Activated CD8-positive, alpha-beta T cell treated with anti-CD3 and anti-CD28 coated beads, Interleukin-2, amount 10 ng/mL, durations not matched to agents 7 days and 5 days (primary cell): ENCODE measurements at places on chromosomes 5 and 9. TPM values are rescaled to one million over a fixed set of nuclear protein-coding genes. Genes with fewer than 3 reads are reported as not detected.

LHX2 gene
- not detected for total RNA-seq

SELENOP gene
- 0.55 TPM for total RNA-seq

GFRA3 gene
- total RNA-seq = 0.18 TPM

PRLR gene
- not detected for total RNA-seq

PCDHA9 gene
- not detected for total RNA-seq

KLHL3 gene
- total RNA-seq = 13.7 TPM

ACOT12 gene
- not detected for total RNA-seq

AQP7 gene
- not detected for total RNA-seq

DNA sequence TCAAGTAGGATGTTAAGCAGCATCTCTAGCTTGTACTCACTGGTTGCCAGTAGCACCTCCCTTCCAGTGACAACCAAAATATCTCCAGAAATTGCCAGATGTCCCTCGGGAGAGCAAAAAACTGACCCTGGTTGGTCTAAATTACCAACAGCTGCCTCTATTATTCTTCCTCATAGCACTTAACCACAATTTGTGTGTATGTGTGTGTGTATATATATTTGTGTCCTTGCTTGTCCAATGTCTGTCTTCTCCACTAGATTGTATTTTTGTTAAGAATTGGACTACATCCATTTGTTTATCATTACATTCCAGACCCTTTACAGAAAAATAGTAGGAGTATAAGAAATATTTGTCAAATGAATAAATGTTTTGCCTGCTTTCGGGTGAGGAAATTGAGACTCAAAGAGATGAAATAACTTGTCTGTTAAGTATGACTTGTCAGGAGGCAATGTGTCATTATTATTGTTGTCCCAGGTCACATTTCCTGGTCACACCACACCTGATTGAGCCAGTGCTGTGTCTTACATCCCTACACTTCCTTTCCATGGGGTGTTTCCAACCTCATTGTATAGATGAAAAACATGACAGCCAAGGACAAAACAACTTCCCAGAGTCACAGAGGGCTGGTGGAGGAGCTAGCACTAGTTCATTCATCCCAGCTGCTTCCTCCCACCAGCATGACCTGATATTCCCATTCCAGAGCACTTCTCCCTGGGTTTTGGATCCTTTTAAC is 11.4 kb upstream of the GRPEL2 start:
- no peaks in the 10 kb centered on the region for H3K4me1 ChIP-seq
- H3K36me3 ChIP-seq = no peaks in the 10 kb centered on the region
- DNase-seq = no peak
- H3K4me3 ChIP-seq = no peak overlapping the region

DNA sequence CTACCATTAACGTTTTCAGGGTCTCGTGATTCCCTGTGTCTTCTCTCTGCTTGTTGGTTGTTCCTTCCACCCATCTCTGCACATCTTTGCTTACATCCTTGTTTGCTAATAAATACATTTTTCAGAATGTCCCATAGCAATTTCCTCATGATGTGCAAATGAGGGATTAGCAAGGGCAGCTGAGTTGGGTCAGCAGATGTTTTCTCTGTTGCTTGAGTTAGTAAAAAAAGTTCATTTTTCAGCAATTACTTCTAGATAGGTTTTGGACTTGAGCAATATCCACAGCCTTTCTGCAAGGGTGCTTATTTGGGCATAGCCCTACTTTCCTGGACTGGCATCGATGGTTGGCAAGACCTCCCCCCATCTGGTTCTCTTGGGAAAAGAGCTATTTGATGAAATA is 4.8 kb upstream of the TNFSF15 start:
- H3K27ac ChIP-seq = no peak overlapping the region
- no peak overlapping the region for H3K4me3 ChIP-seq
- peaks cover 22% of the 10 kb centered on the region for H3K4me1 ChIP-seq
- no peaks in the 10 kb centered on the region for H3K27me3 ChIP-seq
- DNase-seq = no peak
- peaks cover 9% of the 10 kb centered on the region for H3K36me3 ChIP-seq

GRCh38 chr9:124468061-124468740 is 17.9 kb downstream of the ADGRD2 start:
- no peak overlapping the region for H3K4me3 ChIP-seq
- DNase-seq = no peak
- no peak overlapping the region for H3K27ac ChIP-seq
- H3K27me3 ChIP-seq = peaks cover 3% of the 10 kb centered on the region
- no peaks in the 10 kb centered on the region for H3K36me3 ChIP-seq

- H3K27ac ChIP-seq = no peak overlapping the region
- H3K27me3 ChIP-seq = no peaks in the 10 kb centered on the region
- H3K4me1 ChIP-seq = no peaks in the 10 kb centered on the region
- no peak for DNase-seq
- no peaks in the 10 kb centered on the region for H3K36me3 ChIP-seq
These were observed 408.1 kb upstream of the ZNF608 start for GRCh38 chr5:125154301-125155110.

- peak; percentile 82 for DNase-seq
- peaks cover 68% of the 10 kb centered on the region for H3K27me3 ChIP-seq
- no peak overlapping the region for H3K4me3 ChIP-seq
These were observed 66.5 kb upstream of the HSPA9 start for GRCh38 chr5:138641547-138642298.

GRCh38 chr5:149268928-149269557 is 2.6 kb upstream of the AFAP1L1 start:
- DNase-seq = peak; percentile 22
- peaks cover 12% of the 10 kb centered on the region for H3K4me1 ChIP-seq
- peaks cover 34% of the 10 kb centered on the region for H3K27me3 ChIP-seq
- peaks cover 3% of the 10 kb centered on the region for H3K36me3 ChIP-seq
- no peak overlapping the region for H3K4me3 ChIP-seq

GRCh38 chr9:34994260-34994899 is 4.8 kb downstream of the DNAJB5 start:
- no peak overlapping the region for H3K27ac ChIP-seq
- peaks cover 3% of the 10 kb centered on the region for H3K36me3 ChIP-seq
- DNase-seq = no peak
- H3K4me3 ChIP-seq = no peak overlapping the region

DNA sequence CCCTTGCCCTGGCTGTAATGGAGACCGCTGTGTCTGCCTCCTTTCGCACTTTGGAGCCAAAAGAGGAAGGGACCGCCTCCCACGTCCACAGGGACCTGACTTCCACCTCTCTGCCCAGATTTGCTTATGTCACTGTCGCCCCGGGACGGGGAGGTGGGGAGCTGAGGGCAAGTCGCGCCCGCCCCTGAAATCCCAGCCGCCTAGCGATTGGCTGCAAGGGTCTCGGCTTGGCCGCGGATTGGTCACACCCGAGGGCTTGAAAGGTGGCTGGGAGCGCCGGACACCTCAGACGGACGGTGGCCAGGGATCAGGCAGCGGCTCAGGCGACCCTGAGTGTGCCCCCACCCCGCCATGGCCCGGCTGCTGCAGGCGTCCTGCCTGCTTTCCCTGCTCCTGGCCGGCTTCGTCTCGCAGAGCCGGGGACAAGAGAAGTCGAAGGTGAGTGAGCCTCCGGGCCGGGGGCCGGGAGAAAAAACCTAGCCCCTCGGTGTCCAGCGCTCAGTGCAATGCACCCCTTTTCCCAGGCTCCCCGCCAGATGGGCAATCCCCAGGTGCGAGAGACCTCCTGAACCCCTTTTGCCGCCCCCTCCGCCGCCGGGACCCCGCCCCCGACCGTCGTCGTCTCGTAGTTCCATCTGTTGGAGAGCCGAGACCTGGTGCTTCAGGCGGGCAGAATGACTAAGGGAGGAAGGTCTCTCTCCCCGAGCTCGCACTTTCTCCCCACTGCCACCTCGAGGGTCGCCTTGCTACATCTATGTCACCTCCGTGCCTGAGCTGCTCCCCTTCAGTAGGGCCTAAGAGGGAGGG is at the start of gene GPX3:
Gene GPX3 (plus strand): TSS at position 288 of the 807 bp plus-strand sequence. CDS start 64 bp downstream, at position 352.
- H3K27me3 ChIP-seq = peaks cover 11% of the 10 kb centered on the region
- no peak within 1 kb of the TSS for H3K27ac ChIP-seq
- peaks cover 20% of the 10 kb centered on the region for H3K4me1 ChIP-seq
- peaks cover 15% of the 10 kb centered on the region for H3K36me3 ChIP-seq
- H3K4me3 ChIP-seq = no peak within 1 kb of the TSS

- H3K27me3 ChIP-seq = peaks cover 3% of the 10 kb centered on the region
- DNase-seq = no peak
- no peaks in the 10 kb centered on the region for H3K36me3 ChIP-seq
- no peaks in the 10 kb centered on the region for H3K4me1 ChIP-seq
- H3K27ac ChIP-seq = no peak overlapping the region
These were observed 118.6 kb upstream of the CXCL14 start for GRCh38 chr5:135697251-135697958.

DNA sequence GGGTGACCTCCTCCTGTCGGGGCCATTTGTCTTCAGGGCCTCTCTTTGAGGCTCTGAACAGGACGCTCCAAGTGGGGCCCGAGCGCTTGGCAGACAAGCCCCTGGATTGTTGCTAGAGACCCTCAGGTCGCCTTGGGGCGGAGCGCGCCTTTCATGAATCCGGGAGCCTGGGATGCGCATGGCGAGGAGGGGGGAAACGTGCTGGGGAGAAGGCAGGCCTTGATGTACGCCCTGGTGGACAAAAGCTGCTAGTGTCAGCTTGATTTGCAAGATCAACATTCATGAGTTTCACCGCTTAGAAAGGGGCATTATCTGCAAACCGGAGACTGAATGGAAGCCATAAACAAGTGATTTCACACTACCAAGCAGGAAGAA is 226.3 kb downstream of the SMARCA2 start:
- no peaks in the 10 kb centered on the region for H3K36me3 ChIP-seq
- H3K4me1 ChIP-seq = peaks cover 13% of the 10 kb centered on the region
- H3K27ac ChIP-seq = no peak overlapping the region
- H3K4me3 ChIP-seq = peak overlapping the region; percentile 67
- H3K27me3 ChIP-seq = peaks cover 27% of the 10 kb centered on the region

DNA sequence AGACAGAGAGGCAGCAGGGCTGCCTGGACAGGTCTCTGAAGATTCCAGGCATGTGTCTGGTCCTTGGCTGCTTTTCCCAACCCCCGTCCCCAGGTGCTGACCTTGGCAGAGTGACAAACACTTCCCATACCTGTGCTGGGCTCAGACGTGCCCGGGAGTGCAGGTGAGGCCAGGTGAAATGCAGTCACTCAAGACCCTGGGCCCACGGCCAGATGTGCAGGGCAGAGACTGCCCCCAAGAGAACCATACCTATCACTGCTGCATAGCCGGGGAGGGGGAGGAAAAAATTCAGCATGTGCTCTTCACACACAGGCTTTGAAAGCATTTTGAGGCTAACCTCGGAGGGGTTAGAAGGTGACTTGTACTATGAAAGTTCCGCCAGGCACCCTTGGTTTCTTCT is 22.6 kb downstream of the CCNJL start:
- no peaks in the 10 kb centered on the region for H3K36me3 ChIP-seq
- no peak overlapping the region for H3K4me3 ChIP-seq
- no peaks in the 10 kb centered on the region for H3K27me3 ChIP-seq

GRCh38 chr9:79357616-79358015 is 214.1 kb upstream of the TLE4 start:
- DNase-seq = no peak
- H3K27ac ChIP-seq = no peak overlapping the region
- no peaks in the 10 kb centered on the region for H3K4me1 ChIP-seq
- H3K4me3 ChIP-seq = no peak overlapping the region
- no peaks in the 10 kb centered on the region for H3K36me3 ChIP-seq

GRCh38 chr9:111451570-111451969 is 32.6 kb downstream of the ECPAS start:
- H3K27me3 ChIP-seq = no peaks in the 10 kb centered on the region
- H3K4me3 ChIP-seq = no peak overlapping the region
- DNase-seq = no peak
- H3K4me1 ChIP-seq = peaks cover 2% of the 10 kb centered on the region
- peaks cover 17% of the 10 kb centered on the region for H3K36me3 ChIP-seq

- no peak overlapping the region for H3K4me3 ChIP-seq
- peaks cover 26% of the 10 kb centered on the region for H3K36me3 ChIP-seq
- H3K27ac ChIP-seq = no peak overlapping the region
- no peaks in the 10 kb centered on the region for H3K4me1 ChIP-seq
- no peaks in the 10 kb centered on the region for H3K27me3 ChIP-seq
- DNase-seq = no peak
These were observed 23.9 kb downstream of the VCP start for GRCh38 chr9:35048511-35048910.

DNA sequence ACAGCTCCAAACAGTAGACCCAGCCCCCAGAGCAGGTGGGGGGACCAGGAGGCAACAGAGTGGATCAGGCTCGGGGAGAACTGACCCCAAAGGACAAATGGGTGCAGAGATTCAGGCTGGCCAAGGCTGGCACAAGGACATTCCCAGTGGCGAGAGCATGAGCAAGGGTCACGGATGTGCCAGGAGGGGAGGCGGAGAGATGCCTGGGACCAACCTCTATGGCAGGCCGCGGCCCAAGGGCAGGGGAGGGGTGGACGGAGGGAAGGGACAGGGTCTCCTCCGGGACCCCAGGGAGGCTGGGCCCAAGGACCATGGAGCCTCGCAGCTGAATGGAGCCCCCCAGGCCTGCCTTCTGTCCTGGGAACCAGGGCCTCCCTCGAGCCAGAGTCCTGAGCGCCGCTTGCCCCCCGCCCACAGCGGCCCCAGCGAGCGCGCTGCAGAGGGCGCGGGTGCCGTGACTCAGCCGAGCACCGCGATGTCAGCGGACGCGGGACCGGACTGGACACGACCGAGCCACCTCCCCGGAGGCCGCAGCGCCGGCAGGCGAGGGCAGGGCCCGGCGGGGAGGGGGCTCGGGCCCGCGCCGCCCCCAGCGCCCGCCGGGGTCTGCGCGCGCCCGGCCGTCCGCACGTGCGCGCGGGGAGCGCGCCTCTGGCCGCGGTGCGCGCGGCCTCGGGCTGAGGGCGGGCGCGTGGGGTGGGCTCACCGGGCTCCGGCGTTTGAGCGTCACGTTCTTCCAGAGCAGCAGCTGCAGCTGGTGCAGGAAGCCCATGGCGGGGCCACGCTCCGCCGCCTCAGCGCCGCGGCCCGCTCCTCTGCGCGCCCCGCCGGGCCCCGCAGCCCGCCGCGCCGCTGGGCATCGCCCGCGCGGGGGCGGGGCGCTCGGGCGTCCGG is at the start of gene ABCA2:
Gene ABCA2 (minus strand): TSS at position 869 of the 894 bp plus-strand sequence. CDS start 97 bp downstream, at position 772.
- H3K36me3 ChIP-seq = no peaks in the 10 kb centered on the region
- no peak for DNase-seq
- H3K4me1 ChIP-seq = peaks cover 62% of the 10 kb centered on the region
- peaks cover 2% of the 10 kb centered on the region for H3K27me3 ChIP-seq
- peak within 1 kb of the TSS; percentile 78 for H3K4me3 ChIP-seq

GRCh38 chr5:151456321-151456940 is 9.0 kb downstream of the SLC36A1 start:
- no peaks in the 10 kb centered on the region for H3K36me3 ChIP-seq
- no peak overlapping the region for H3K27ac ChIP-seq
- DNase-seq = no peak
- H3K4me1 ChIP-seq = peaks cover 2% of the 10 kb centered on the region

- H3K27me3 ChIP-seq = no peaks in the 10 kb centered on the region
- H3K4me3 ChIP-seq = peak overlapping the region; percentile 90
- peaks cover 94% of the 10 kb centered on the region for H3K4me1 ChIP-seq
- DNase-seq = no peak
These were observed 6.5 kb downstream of the TRAF1 start for GRCh38 chr9:120919843-120920805.
